ENCODE measurements at places on chromosomes 4 and X. TPM values are rescaled to one million over a fixed set of nuclear protein-coding genes. Genes with fewer than 3 reads are reported as not detected.

DKK2 gene
- 0.52 TPM for total RNA-seq

RNF212 gene
- total RNA-seq: 20.5 TPM

PRSS48 gene
- not detected for total RNA-seq

DNA sequence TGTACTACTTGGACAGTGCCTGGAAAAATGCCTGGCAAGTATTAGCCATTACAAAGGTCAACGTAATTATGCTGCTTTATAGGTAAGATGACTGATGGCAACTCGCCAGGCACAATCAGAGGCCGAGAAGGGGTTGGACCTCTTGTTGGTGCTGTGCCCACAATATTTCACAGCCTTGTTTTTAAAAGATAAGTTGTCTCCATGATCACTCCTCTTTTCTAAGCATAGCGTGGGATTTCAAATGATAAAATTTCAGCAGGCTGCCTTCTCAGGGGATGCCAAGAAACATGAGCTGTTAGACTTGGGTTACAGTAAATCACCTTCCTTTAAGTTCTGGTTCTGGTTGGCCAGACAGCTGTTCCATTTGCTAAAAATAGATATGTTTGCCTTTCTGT is 26.9 kb downstream of the HOPX start:
- H3K4me3 ChIP-seq: no peak overlapping the region
- DNase-seq: peak; percentile 8
- H3K36me3 ChIP-seq: no peaks in the 10 kb centered on the region

GRCh38 chr4:184408684-184409081 is 65.7 kb downstream of the IRF2 start:
- peaks cover 5% of the 10 kb centered on the region for H3K36me3 ChIP-seq
- no peaks in the 10 kb centered on the region for H3K27me3 ChIP-seq

FGFBP1 gene
- total RNA-seq: not detected

GRCh38 chr4:7391637-7392437 is 42.9 kb downstream of the PSAPL1 start:
- H3K27me3 ChIP-seq: no peaks in the 10 kb centered on the region
- no peak overlapping the region for H3K27ac ChIP-seq
- H3K4me1 ChIP-seq: no peaks in the 10 kb centered on the region

H2BW2 gene
- not detected for total RNA-seq

- H3K4me3 ChIP-seq: no peak overlapping the region
- no peak overlapping the region for H3K27ac ChIP-seq
- H3K36me3 ChIP-seq: no peaks in the 10 kb centered on the region
- no peak for DNase-seq
- H3K4me1 ChIP-seq: peaks cover 6% of the 10 kb centered on the region
These were observed 104.0 kb upstream of the BMP2K start for GRCh38 chr4:78671903-78672815.

PGRMC2 gene
- 20.2 TPM for total RNA-seq

GRCh38 chr4:152927737-152928136 is 8.4 kb upstream of the FHDC1 start:
- DNase-seq: no peak
- H3K4me3 ChIP-seq: no peak overlapping the region
- H3K4me1 ChIP-seq: peaks cover 4% of the 10 kb centered on the region

HSFX4 gene
- total RNA-seq: not detected

Data from body of pancreas (tissue), 4 donors.